RWPE2 (cell line): ENCODE measurements at places on chromosomes 3 and 15.
A peak's percentile ranks its signal among the peaks of the same experiment; 100 is the strongest.

DNA sequence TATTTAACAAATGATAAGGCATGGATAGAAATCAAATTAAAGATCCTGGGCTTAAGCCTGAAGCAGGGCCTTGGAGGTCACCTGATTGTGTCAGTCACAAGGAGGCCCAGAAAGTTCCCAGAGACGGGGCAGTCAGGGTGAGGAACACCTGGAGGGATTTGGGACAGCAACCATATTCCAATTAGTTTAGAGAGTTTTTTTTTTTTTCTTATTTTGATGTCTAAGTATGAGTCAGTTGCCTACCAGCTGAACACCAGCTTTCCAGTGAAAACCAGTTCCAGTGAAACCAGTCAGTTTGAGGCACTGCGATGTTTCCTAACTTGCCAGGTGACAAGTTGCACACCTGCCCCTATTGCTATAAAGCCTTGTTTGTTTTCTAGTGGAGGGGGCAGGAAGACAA, 350.7 kb upstream of the AZI2 start:
- H3K27me3 ChIP-seq = no peaks in the 10 kb centered on the region
- no peaks in the 10 kb centered on the region for H3K4me1 ChIP-seq
- no peak for DNase-seq
- H3K27ac ChIP-seq = no peak overlapping the region
- no peaks in the 10 kb centered on the region for H3K36me3 ChIP-seq

GRCh38 chr3:185851046-185851445, 26.2 kb upstream of the IGF2BP2 start:
- H3K27me3 ChIP-seq = no peaks in the 10 kb centered on the region
- no peak for DNase-seq
- peaks cover 4% of the 10 kb centered on the region for H3K4me1 ChIP-seq
- no peak overlapping the region for H3K27ac ChIP-seq

DNA sequence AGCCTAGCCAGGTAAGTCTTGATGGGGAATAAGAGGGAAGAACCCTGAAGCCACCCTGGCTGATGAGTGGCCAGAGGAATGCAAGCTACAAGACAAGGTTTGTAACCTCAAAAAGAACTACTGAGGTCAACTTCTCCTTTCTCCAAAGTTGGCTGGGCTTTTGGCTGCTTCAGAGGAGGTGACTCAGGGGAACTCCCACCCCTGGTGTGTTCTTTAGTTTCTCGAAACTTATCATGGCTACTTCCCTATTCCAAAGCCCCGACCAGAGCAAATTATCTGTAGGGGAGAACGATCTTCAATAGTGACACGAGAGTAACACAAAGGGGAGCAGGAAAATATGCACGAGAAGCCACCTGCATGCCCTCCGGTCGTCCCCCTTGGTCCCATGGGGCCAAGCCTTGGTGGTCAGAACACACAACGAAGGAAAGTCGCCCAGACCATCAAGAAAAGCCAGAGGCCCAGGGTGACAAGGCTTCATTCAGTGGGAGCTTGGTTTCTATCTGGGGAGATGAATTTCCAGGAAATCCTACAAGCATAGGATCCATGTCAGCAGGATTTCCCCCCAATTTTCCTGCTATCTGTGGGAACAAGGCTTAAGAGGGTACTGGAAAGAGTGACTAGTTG, 6.5 kb upstream of the BCL2A1 start:
- no peak overlapping the region for H3K27ac ChIP-seq
- no peak for DNase-seq
- no peak overlapping the region for H3K4me3 ChIP-seq
- H3K36me3 ChIP-seq = no peaks in the 10 kb centered on the region

- DNase-seq = no peak
- no peaks in the 10 kb centered on the region for H3K36me3 ChIP-seq
- H3K4me1 ChIP-seq = no peaks in the 10 kb centered on the region
- H3K27me3 ChIP-seq = peaks cover 34% of the 10 kb centered on the region
- no peak overlapping the region for H3K4me3 ChIP-seq
Observed at GRCh38 chr15:58165661-58166060, 27.5 kb downstream of the AQP9 start.

DNA sequence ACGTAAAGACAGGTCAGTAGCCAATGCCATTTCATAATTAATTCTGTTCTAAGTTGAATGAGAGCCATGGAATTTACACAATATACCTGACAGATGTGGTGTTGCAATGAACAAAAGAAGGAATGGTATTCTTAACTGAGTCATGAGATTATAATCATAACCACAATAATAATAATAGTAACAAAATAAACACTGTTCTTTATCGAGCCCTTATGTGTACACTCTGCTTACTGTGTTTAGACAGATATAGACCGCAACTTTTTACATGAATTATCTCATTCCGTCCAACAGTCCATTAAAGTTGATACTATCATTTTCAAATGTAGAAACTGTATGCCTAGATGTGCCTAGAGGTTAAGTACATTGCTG, 28.2 kb upstream of the SCAANT1 start:
- peaks cover 32% of the 10 kb centered on the region for H3K4me1 ChIP-seq
- peaks cover 5% of the 10 kb centered on the region for H3K36me3 ChIP-seq
- no peaks in the 10 kb centered on the region for H3K27me3 ChIP-seq
- H3K4me3 ChIP-seq = no peak overlapping the region
- DNase-seq = no peak

DNA sequence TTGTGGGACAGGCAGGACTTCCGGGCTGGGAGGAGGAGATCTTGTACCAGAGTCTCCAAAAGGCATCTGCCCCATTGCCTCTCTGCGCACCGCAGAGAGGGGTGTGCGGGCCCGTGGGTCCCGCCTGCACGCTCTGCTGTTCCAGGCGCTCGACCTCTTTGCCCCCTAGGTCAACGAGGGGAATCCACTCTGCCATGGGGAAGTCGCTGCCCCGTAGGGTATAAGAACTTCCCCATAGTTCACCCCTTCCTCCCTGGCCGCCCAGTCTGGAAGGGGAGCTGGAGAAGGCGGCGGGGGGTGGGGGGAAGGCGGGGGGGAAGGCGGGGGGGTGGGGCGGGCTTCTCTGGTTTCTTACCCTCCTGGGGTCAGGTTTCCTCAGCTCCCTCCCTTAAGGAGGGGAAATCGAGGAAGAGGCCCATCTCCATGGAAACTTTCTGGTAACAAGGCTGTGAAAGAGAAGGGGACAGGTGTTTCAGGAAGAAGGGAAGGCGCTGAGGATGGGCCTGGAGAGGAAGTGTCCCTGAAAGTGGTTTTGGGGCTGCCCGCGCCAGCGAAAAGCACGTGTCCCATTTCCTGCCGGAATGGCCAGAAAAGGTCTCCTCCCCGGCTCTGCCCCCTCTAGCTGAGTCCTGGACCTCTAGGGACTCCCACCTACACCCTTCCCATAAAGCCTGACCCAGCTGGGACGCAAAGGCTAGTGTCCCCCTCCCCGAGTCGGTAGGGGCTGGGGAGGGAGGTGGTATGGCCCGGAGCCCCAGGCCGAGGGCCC, 27.5 kb downstream of the NR1I2 start:
- H3K4me3 ChIP-seq = no peak overlapping the region
- H3K36me3 ChIP-seq = no peaks in the 10 kb centered on the region
- no peaks in the 10 kb centered on the region for H3K4me1 ChIP-seq
- no peak overlapping the region for H3K27ac ChIP-seq

DNA sequence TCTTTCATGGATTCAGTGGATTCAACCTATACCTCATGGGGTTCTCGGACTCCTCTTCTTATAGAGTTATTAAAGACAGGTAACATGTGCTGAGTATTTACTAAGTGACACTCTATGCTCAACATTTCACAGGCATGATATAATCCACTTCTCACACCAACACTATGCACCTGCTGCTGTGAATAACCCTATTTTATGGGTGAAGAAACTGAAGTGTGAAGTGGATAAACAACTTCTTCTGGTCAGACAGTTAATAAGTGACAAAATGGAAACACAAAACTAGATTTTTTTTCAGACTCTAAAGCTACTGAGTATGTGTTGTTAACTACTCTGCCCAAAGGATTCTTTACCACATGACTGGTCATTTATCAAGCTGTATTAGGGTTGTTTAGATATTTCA, 403.5 kb downstream of the DIPK2A start:
- no peak overlapping the region for H3K4me3 ChIP-seq
- H3K36me3 ChIP-seq = no peaks in the 10 kb centered on the region
- H3K4me1 ChIP-seq = no peaks in the 10 kb centered on the region
- DNase-seq = no peak
- H3K27ac ChIP-seq = no peak overlapping the region

DNA sequence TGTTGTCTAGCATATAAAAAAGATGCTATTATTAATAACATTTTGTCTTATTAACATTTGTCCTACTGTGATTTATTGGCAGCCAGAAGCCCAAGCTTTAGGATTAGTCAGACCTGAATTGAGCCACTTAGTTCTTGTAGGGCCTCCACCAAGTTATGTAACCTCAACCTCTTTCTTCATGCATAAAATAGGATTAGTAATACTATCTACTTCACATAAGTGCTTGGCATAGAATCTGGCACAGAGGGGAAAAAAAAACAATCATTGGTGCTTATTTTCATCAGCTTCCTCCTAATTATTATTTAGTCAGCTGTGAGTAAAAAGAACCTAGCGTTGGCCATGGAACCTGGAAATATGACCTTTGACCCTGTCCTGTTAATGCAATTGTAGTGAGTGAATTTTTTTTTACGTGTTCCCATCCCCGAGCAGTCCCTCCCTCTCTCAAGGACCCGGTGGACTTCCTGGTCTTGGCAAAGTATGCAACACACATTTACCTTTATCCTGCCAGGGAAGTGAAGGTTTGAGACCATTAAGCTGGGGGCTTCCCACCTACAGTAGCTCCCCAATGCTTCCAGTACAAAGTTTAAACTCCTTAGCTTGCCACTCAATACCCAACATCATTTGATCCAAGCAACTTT, 136.8 kb downstream of the FHIT start:
- H3K4me3 ChIP-seq = no peak overlapping the region
- H3K27ac ChIP-seq = no peak overlapping the region
- no peaks in the 10 kb centered on the region for H3K4me1 ChIP-seq
- H3K27me3 ChIP-seq = no peaks in the 10 kb centered on the region
- H3K36me3 ChIP-seq = no peaks in the 10 kb centered on the region

- peak overlapping the region; percentile 59 for H3K27ac ChIP-seq
- H3K4me3 ChIP-seq = no peak overlapping the region
- no peaks in the 10 kb centered on the region for H3K27me3 ChIP-seq
- no peak for DNase-seq
- no peaks in the 10 kb centered on the region for H3K36me3 ChIP-seq
Observed at GRCh38 chr3:143070977-143071551, 48.5 kb upstream of the CHST2 start.

GRCh38 chr3:131807822-131808221, 227.0 kb downstream of the CPNE4 start:
- H3K27me3 ChIP-seq = no peaks in the 10 kb centered on the region
- H3K27ac ChIP-seq = no peak overlapping the region
- H3K4me3 ChIP-seq = no peak overlapping the region
- DNase-seq = no peak
- H3K36me3 ChIP-seq = no peaks in the 10 kb centered on the region
- no peaks in the 10 kb centered on the region for H3K4me1 ChIP-seq

- DNase-seq = no peak
- peaks cover 78% of the 10 kb centered on the region for H3K36me3 ChIP-seq
- H3K27ac ChIP-seq = peak overlapping the region; percentile 88
- H3K4me1 ChIP-seq = peaks cover 23% of the 10 kb centered on the region
Observed at GRCh38 chr3:160402221-160403027, 3.0 kb downstream of the SMC4 start.

DNA sequence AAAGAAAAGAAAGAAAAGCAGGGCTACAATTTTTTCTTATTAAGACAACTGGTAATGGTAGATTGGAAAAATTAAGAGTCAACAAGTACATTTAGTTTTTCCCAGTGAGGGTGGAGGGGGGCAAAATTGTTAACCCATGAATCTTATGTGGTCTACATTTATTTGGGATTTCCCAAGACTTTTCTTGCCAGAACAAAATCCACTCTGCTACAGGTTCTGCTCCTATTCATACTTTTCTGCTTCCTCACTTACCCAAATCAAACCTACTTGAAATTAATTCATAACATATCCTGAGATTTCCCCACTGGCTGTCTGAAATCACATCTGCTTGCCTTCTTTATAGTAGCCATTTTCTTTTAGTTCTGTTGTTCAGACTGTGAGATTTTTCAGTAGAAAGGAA, 41.1 kb downstream of the VGLL3 start:
- no peaks in the 10 kb centered on the region for H3K36me3 ChIP-seq
- H3K27ac ChIP-seq = peak overlapping the region; percentile 31
- no peak for DNase-seq
- no peaks in the 10 kb centered on the region for H3K27me3 ChIP-seq

GRCh38 chr3:63030666-63031065, 155.4 kb upstream of the CADPS start:
- no peak overlapping the region for H3K4me3 ChIP-seq
- H3K4me1 ChIP-seq = no peaks in the 10 kb centered on the region
- no peaks in the 10 kb centered on the region for H3K27me3 ChIP-seq
- H3K36me3 ChIP-seq = no peaks in the 10 kb centered on the region
- H3K27ac ChIP-seq = no peak overlapping the region

DNA sequence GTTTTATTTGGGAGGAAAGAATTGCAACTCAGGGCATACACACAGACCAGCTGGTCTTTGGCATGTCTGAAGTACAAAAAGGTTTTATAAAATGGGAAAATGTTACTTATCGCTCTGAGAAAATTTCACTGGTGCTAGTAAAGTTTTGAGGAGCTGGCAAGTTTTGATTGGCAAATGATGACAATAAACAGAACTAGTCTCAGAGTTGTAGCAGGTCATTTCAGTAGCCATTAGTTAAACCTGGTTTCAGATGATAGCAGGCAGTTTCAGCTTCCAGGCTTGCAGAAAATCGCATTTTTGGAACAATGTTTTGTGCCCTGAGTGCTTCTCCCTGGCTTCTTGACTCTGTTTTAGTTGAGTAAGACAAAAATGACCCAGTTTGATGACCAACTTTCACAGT, 10.7 kb downstream of the B2M start:
- H3K27me3 ChIP-seq = no peaks in the 10 kb centered on the region
- H3K4me3 ChIP-seq = no peak overlapping the region
- peaks cover 20% of the 10 kb centered on the region for H3K36me3 ChIP-seq
- no peak overlapping the region for H3K27ac ChIP-seq
- H3K4me1 ChIP-seq = peaks cover 11% of the 10 kb centered on the region

DNA sequence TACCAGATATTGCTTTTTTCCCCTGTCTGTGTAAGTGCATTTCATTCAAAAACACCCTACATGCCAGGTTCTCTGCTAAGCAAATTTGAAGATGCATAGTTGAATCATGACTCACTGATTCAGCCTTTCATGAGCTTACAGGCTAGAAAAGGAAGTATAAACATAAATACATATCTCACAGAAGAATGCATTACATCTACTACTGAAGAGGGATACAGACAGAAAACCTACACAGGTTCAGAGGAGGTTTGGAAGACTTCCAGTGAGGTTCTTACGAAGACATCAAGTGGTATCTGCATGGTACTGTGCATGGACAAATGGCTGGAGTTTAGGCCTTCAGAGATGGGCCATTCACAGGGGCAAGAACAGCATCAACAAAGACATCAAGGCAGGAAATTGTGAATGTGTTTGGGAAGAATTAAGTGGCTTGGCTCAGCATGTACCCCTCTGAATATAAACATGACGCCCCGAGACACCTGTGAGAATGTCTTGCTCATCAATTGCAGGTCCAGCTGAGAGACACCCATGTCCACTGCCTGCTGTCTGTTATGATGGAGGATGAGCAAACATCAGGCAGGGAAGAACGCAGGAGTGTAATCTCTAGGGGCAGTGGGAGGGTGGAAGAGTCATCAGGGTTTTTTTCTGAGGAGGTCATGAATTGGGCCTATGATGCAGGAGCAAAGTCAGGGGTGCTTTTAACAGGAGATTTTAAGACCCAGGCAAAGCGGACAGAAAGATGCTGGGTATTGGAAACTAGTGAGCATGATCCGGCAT, 105.1 kb upstream of the GALNT15 start:
- DNase-seq = no peak
- no peaks in the 10 kb centered on the region for H3K27me3 ChIP-seq
- peaks cover 56% of the 10 kb centered on the region for H3K4me1 ChIP-seq
- no peaks in the 10 kb centered on the region for H3K36me3 ChIP-seq

GRCh38 chr3:10185804-10186762, 21.4 kb downstream of the IRAK2 start:
- H3K4me1 ChIP-seq = peaks cover 26% of the 10 kb centered on the region
- no peaks in the 10 kb centered on the region for H3K36me3 ChIP-seq
- H3K4me3 ChIP-seq = no peak overlapping the region
